ENCODE measurements at places on chromosomes 1 and 21. TPM values are rescaled to one million over a fixed set of nuclear protein-coding genes. Genes with fewer than 3 reads are reported as not detected.

The RIPPLY3 gene
- total RNA-seq = not detected

The LINGO4 gene
- not detected for total RNA-seq

The IGFN1 gene
- total RNA-seq = not detected

The C1orf226 gene
- total RNA-seq = 0.07 TPM

The SELP gene
- 0.13 TPM for total RNA-seq

The TCHH gene
- 0.03 TPM for total RNA-seq

The TDRD5 gene
- not detected for total RNA-seq

The KRTAP19-3 gene
- total RNA-seq = not detected

The TMPRSS15 gene
- total RNA-seq = not detected

The OXCT2 gene
- 1.8 TPM for total RNA-seq

The BSND gene
- total RNA-seq = not detected

The CDCA8 gene
- 3.7 TPM for total RNA-seq

The CFAP107 gene
- not detected for total RNA-seq

The DISC1 gene
- total RNA-seq = 5.5 TPM

The TMEM200B gene
- total RNA-seq = 4.3 TPM

The LRRC42 gene
- total RNA-seq = 34.6 TPM

The PLA2G2D gene
- total RNA-seq = not detected

The EXTL2 gene
- total RNA-seq = 36.0 TPM

The ALX3 gene
- not detected for total RNA-seq

The PRKAA2 gene
- 4.4 TPM for total RNA-seq

The C2CD4D gene
- not detected for total RNA-seq

The FMO1 gene
- total RNA-seq = not detected

The ST6GALNAC3 gene
- 0.36 TPM for total RNA-seq

The BRDT gene
- total RNA-seq = not detected

The ZNF683 gene
- not detected for total RNA-seq

The SPRR3 gene
- total RNA-seq = not detected

The TMCC2 gene
- total RNA-seq = 3.3 TPM

The HSF2BP gene
- 2.8 TPM for total RNA-seq

The FNDC5 gene
- total RNA-seq = 1.4 TPM

The C1orf53 gene
- 1.4 TPM for total RNA-seq

The TNFAIP8L2 gene
- total RNA-seq = not detected

The EFNA3 gene
- 3.1 TPM for total RNA-seq

All from smooth muscle cell of the pulmonary artery (primary cell).